ENCODE measurements at places on chromosomes 5 and 9. TPM values are rescaled to one million over a fixed set of nuclear protein-coding genes. Genes with fewer than 3 reads are reported as not detected.

The CFAP77 gene
- total RNA-seq = not detected

The BARHL1 gene
- not detected for total RNA-seq

The RNF44 gene
- total RNA-seq = 93.0 TPM

The IL7R gene
- 143 TPM for total RNA-seq

The FOXD1 gene
- total RNA-seq = 1.0 TPM

The PCDHGA4 gene
- total RNA-seq = 0.26 TPM

The MRRF gene
- total RNA-seq = 42.6 TPM

The TSLP gene
- total RNA-seq = 3.6 TPM

The FPGS gene
- total RNA-seq = 53.4 TPM

The TAF11L5 gene
- not detected for total RNA-seq

The SPAG8 gene
- 1.4 TPM for total RNA-seq

The SLC22A4 gene
- 1.8 TPM for total RNA-seq

The SPATA31E1 gene
- not detected for total RNA-seq

The PCDH1 gene
- total RNA-seq = not detected

The MELK gene
- 47.4 TPM for total RNA-seq

The F2R gene
- total RNA-seq = 10.6 TPM

The COL23A1 gene
- 0.44 TPM for total RNA-seq

The LAMC3 gene
- total RNA-seq = 0.74 TPM

The EDIL3 gene
- not detected for total RNA-seq

The IL9 gene
- total RNA-seq = 2.6 TPM

The CEL gene
- 3.6 TPM for total RNA-seq

The S100Z gene
- total RNA-seq = 1.7 TPM

The ADAMTS2 gene
- not detected for total RNA-seq

The HK3 gene
- 0.81 TPM for total RNA-seq

The ISCA1 gene
- 21.7 TPM for total RNA-seq

The ANKRD31 gene
- 0.65 TPM for total RNA-seq

The FSTL4 gene
- not detected for total RNA-seq

The C7 gene
- total RNA-seq = not detected

The ZNF462 gene
- total RNA-seq = 0.36 TPM

The PTGER4 gene
- total RNA-seq = 42.3 TPM

The ABO gene
- total RNA-seq = not detected

The CTSL gene
- total RNA-seq = 2.4 TPM

The C5orf46 gene
- not detected for total RNA-seq

The TCOF1 gene
- total RNA-seq = 62.3 TPM

The CYLC2 gene
- total RNA-seq = not detected

The LCN12 gene
- 1.0 TPM for total RNA-seq

The OBP2B gene
- total RNA-seq = not detected

The C5orf58 gene
- total RNA-seq = not detected

The TMC1 gene
- not detected for total RNA-seq

The CACFD1 gene
- total RNA-seq = 1.3 TPM

The SMIM33 gene
- 0.35 TPM for total RNA-seq

The CKMT2 gene
- not detected for total RNA-seq

The CCL28 gene
- 15.2 TPM for total RNA-seq
